ENCODE measurements at places on chromosomes 5 and 9.
A peak's percentile ranks its signal among the peaks of the same experiment; 100 is the strongest.

GRCh38 chr5:54643685-54644106 lies 126.1 kb downstream of the SNX18 start:
- DNase-seq, result no peak

DNA sequence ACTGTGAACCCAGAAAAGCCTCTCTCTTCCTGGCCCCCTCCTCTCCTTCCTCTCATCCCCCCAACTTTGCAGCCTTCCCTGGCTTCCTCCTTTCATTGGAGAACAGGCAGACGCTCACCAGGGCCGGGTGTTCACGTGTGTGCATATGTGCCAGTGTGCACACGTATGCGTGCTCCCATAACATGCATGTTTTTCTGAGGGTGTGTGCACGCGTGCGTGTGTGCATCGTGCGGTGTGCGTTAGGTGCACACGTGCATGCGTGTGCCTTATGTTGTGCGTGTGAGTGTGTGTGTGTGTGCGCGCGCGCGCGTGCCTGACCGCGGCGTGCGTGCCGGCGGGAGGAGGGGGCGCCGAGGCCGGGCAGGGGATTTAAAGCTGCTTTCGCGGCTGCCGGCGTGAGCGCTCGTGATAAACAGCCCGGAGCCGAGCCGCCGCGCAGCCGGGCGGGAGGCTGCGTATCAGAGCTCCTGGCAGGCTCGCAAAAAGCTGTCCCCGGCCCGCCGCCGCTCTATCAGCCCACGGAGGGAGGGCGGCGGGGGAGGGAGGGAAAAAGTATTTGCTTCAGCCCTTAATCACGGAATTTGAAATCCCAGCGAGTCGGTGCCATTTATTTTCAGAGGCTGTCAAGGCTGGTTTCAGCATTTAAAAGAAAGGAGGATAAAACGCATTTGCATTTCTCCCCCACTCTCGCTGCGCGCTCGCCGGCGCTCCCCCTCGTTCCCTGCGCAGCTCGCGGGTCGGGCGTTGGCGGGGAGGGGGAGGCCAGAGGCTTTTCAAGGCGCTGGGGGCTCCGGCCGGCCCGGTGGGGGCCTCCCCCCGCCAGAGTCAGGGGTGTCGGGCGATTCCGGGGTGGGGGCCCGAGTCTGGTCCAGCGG lies 183.9 kb downstream of the C9orf50 start:
- peak; percentile 72 for DNase-seq

DNA sequence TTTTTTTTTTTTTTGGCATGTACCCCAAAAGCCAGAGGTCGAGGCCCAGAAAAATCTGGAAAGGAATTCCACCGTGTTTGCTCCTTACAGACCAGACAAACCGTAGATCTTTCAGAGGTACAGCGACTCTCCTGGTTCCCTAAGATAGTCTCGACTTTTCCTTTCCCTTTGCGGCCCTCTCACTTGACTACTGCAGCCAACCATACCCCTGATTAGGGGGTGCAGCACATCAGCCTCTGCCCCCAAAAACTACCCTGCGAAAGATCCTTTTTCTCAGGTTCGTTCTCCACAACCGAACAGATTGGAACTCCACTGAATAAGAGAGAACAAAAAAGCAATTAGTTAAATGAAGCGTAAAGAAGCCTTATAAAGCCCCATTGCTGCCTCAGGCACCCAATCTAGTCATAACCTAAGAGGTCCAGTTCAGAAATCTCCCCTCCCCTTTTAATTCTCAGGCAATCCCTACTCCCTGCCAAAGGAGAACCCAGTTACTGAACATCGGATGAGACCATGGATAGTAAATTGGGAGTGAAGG lies 379 bp upstream of the TICAM2 start:
- DNase-seq, result no peak

GRCh38 chr5:31921852-31922305 lies 252.2 kb downstream of the GOLPH3 start:
- DNase-seq, result no peak

DNA sequence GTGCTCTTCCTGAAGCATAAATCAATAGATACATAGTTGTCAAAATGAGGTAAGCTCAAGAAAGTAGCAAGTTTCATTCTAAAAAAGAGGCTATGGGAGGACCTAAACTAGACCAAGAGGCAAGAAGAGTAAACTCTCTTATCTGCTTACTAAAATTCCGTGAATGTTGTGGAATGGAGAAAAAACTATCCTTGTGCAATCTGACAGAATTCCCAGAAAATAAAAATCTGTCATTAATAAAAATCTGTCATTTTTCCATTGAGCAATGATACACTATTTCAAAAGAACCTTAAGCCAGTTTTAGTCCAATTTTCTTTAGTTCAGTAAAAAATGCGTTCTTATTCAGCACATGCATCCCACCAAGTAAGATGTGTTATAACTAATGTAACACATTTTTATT lies 15.9 kb upstream of the FANCC start:
- no peak for DNase-seq

- DNase-seq, result no peak
Measured at GRCh38 chr5:139690064-139690802, 42.1 kb downstream of the CXXC5 start.

DNA sequence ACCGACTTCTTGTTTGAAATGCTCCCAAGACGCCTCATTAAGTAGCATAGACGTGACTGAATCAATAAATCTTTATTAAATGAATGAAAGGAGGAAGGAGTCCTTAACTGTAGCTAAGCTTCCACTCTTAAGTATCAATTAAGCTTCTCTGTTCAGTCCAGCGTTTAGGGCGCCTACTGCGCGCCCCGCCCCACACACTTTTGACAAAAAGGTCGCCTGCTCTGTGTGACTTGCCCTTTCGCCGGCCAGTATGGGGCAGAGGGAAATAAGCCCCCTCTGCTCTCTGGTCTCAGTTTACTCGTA lies 662 bp upstream of the DOLPP1 start:
- no peak for DNase-seq

DNA sequence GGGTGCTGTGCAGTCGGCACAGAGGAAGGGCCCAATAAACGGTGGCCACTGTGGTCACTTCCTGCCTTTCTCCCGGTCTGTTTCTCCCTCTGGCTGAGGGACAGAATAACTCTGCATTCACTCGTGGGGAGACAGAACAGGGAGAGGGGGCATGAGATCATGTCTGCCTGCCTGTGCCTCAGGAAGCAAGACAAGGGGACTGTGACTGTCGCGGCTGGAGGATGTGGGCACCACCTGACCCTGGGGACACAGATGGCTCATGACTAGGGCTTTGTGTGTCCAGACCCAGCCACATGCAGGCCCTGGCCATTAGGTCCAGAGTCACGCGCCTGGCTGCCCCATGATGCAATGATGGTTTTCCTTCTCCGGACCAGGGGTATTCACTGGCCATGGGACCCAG lies 5.8 kb downstream of the TRUB2 start:
- DNase-seq, result no peak

- no peak for DNase-seq
Measured at GRCh38 chr5:28313953-28314352, 1275.6 kb upstream of the CDH9 start.

GRCh38 chr5:164170814-164171213 lies 665.4 kb downstream of the MAT2B start:
- no peak for DNase-seq

GRCh38 chr9:34085581-34086500 lies 37.2 kb upstream of the UBAP2 start:
- no peak for DNase-seq

DNA sequence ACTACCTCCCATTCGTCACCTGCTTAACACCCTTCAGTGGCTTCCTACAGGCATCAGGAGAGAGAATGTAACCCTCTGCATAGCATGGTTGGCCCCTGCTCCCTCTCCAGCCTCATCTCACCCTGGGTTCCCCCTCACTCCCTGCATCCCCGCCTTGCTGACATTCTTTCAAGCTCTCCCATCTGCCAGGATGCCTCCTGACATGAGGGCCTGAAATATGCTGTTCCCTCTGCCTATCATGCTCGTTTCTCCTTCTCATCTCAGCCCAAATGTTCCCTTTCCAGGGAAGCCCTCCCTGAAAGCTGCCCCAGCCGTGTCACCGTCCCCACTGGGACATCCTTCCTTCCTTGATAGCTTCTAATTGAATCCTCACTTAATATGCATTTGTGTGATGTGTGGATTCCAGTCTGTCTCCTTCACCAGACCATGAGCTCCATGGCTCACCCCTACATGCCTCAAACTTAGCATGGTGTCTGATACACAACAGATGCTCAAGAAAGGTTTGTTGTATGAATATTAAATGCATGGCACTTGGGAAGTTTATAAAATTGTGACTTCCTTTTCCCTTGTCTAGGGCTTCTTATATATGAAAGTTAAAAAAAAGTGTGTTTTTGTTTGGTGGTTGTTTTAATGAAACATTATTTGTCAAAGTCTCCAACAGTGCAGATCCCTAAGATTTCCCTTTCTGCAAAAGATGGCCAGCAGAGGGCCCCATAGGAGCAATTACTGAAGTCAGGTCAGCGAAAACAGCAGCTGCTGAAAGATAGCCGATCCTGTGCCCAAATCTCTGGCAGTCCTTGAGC lies 7.3 kb upstream of the C5orf58 start:
- peak; percentile 63 for DNase-seq

DNA sequence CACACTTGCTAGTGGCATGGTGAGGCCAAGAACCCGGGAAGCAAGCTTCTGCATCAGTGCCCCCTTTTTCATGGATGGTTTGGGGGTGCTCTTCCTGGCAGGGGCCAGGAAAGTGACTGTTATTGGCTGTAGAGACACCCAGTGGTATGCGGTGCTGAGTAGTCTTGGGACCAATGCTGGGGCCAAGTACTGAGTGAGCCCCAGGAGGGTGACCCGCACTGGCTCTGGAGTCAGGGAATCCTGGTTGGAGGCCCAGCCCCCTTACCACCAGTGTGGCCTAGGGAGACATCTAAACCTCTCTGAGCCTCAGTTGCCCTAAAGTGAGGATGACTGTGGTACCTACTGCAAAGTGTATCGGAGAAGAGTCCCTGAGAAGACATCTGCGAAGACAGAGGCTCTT lies 41.2 kb upstream of the SYNPO start:
- DNase-seq, result no peak

GRCh38 chr9:14277244-14277643 lies 36.7 kb downstream of the NFIB start:
- DNase-seq, result no peak

GRCh38 chr5:123120197-123120596 lies 31.2 kb downstream of the PRDM6 start:
- no peak for DNase-seq

- no peak for DNase-seq
Measured at GRCh38 chr9:95104581-95104960, 212.9 kb downstream of the FANCC start.

DNA sequence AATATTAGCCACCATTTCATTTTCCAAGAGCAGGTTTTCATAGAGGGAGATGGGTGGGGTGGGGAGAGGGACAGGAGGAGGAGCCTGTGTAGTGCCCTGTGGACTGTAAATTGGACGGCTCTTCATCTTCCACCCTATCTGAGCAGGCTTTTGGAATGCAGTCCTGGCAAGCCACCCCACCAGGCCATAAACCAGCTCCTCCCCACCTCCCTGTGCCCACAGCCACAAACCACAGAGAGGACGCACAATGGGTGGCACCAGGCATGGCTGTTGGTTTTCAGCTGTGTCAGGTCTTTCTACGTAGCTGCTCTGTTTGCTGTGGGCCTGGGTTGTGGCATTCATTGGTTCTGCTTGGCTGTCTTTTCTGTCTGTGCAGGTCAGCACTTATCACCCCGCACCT lies 58.0 kb downstream of the PLAC8L1 start:
- no peak for DNase-seq

- DNase-seq, result no peak
Measured at GRCh38 chr5:35202319-35203111, 27.8 kb downstream of the PRLR start.

GRCh38 chr9:137176302-137177182 lies 4.7 kb upstream of the TMEM210 start:
- no peak for DNase-seq

DNA sequence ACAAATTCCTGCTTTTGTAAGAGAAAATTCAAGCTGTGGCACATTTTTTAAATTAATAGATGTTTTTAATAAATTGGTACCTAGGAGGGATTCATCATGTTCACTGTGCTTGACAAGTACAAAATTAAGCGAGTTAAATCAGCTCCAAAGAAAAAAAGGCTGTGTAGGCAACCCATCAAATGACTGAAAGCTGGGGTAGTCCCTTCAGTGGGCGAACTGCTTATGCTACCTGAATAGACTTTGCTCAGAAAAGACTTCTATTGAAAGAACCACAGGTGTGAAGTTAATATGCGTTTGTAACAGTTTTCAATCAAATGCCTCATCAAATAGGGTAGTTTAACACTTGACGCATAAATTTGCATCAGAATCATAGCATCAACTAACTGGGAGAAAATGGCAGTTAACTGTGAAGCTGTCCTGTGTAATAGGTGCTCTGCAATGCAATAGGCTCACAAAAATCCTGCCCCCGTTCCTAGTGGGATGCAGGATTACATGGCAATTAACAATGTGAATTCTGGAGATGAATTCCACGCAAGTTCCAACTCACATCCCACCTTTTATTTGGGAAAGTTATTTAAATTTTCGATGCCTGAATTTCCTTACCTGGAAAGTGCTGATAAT lies 14.4 kb upstream of the ARL15 start:
- no peak for DNase-seq

- DNase-seq, result no peak
Measured at GRCh38 chr5:72554897-72555296, 47.7 kb upstream of the ZNF366 start.

- no peak for DNase-seq
Measured at GRCh38 chr5:392431-392988, 50.5 kb upstream of the EXOC3 start.

DNA sequence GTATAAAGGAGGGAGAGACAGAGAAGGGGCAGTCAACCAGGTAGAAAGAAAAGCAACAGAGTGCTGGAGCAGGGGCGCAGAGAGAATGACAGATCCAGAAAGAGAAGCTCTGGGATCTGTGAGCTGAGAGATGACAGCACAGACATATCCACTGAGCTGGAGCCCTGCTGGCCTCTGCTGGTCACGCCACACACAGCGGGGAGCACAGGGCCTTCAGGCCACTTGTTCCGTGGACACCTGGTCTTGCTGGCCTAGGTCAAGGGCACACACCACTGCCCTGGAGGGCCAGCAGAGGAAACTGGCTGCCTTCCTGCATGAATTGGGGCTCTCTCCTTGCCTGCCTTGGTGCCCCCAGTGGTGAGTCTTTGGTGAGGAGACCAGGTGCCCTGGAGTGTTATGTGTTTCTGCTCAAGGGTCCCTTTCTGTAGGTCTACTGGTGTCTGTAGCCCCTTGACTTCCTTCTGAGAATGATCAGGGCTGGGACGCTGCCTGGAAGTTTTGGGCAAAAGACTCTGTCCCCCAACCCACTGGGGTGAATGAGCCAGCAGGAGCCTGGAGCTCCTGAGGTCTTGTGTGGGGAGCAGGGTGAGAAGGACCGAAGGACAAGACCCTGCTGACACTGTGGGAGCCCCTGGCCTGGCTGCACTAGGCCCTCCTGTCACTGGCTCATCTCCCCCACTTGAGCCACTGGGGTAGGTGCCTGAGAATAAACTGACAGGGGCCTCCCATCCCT lies 59.2 kb upstream of the ADAMTS2 start:
- DNase-seq, result no peak

- DNase-seq, result no peak
Measured at GRCh38 chr9:113221800-113222481, 597 bp downstream of the SLC31A1 start.

- DNase-seq, result peak; percentile 11
Measured at GRCh38 chr5:123752552-123753179, 240.7 kb downstream of the CSNK1G3 start.

- no peak for DNase-seq
Measured at GRCh38 chr5:115452536-115453235, 91.9 kb downstream of the FEM1C start.

GRCh38 chr9:130364619-130365322 lies 80.0 kb upstream of the ASS1 start:
- no peak for DNase-seq

Measured in left lung (tissue), 14 donors.